ENCODE measurements at places on chromosomes 11 and 22. TPM values are rescaled to one million over a fixed set of nuclear protein-coding genes. Genes with fewer than 3 reads are reported as not detected.

- H3K27ac ChIP-seq, result no peak overlapping the region
- H3K4me1 ChIP-seq, result no peaks in the 10 kb centered on the region
- no peak overlapping the region for H3K4me3 ChIP-seq
Measured at GRCh38 chr11:130721023-130721681, 195.1 kb downstream of the SNX19 start.

DNA sequence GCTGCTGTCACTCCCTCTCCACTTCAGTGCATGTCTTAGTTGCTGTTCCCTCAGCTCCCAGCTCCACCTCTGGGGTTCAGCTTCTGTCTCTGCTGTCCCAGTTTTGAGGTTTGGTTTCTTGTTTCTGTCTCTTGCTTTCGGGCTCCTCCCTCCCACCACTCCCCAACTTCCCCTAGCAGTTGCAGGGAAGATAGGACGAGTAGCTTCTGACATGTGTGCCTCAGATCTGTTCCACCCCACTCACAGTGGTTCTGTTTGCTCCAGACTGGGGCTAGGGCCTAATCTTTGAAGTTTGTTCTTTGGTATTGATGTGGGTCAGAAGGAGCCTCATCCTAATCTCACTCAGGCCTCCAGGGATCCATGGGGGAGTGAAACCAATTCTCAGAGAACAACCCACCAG, 2.6 kb upstream of the RRM1 start:
- DNase-seq, result no peak
- H3K27ac ChIP-seq, result no peak overlapping the region

GRCh38 chr22:46054091-46055073, 77.4 kb upstream of the WNT7B start:
- peak; percentile 72 for DNase-seq
- peak overlapping the region; percentile 97 for H3K27ac ChIP-seq
- H3K4me1 ChIP-seq, result peaks cover 89% of the 10 kb centered on the region
- no peaks in the 10 kb centered on the region for H3K27me3 ChIP-seq

- DNase-seq, result no peak
- no peak overlapping the region for H3K4me3 ChIP-seq
- H3K4me1 ChIP-seq, result peaks cover 14% of the 10 kb centered on the region
- H3K36me3 ChIP-seq, result no peaks in the 10 kb centered on the region
Measured at GRCh38 chr11:102288725-102289083, 28.6 kb upstream of the BIRC3 start.

DNA sequence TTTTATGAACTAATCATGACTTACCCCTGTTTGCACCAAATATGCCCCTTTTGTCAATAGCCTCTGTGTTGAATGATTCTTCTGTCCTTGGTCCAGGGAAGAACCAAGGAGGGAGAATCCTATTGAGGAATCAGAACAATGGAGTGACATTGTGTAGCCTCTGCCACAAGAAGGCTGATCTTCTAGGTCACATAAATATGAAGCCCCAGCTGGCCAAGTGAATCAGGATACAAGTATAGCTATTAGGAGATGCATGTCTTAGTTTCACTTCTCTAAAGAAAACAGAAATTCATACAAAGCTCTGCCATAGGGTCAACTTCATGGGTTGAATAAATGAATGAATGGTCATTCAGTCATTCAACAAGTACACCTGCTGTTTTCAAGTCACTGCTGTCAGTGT, 118.2 kb upstream of the BLID start:
- no peaks in the 10 kb centered on the region for H3K36me3 ChIP-seq
- H3K4me1 ChIP-seq, result peaks cover 11% of the 10 kb centered on the region
- no peak overlapping the region for H3K27ac ChIP-seq

GRCh38 chr22:30871391-30872284, 96.9 kb downstream of the MORC2 start:
- H3K27ac ChIP-seq, result no peak overlapping the region
- H3K27me3 ChIP-seq, result no peaks in the 10 kb centered on the region
- no peak overlapping the region for H3K4me3 ChIP-seq
- no peak for DNase-seq
- H3K36me3 ChIP-seq, result no peaks in the 10 kb centered on the region

DNA sequence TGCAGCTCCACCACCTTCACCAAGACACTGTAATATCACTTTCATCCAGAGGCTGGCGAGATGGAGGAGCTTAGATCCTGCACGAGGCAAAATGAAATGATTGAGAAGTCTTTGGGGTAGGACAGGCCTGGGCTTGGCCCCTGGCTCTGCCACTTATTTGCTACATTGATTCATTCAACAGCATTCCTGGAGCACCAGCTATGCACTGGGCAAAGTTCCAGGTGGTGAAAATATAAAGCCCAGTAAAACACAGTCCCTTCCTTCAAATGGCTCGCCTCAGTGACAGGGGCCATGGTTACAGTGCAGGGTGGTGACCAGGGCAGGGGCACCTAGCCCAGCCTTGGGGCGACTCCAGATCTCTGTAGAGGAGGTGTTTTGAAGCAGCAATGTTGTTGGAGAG, 19.7 kb downstream of the ALX4 start:
- no peak for DNase-seq
- no peaks in the 10 kb centered on the region for H3K4me1 ChIP-seq
- H3K27me3 ChIP-seq, result no peaks in the 10 kb centered on the region
- no peaks in the 10 kb centered on the region for H3K36me3 ChIP-seq
- H3K4me3 ChIP-seq, result no peak overlapping the region

NELL1 gene
- total RNA-seq, result not detected

SLC43A3 gene
- total RNA-seq, result 23.1 TPM

PSMC3 gene
- 62.8 TPM for total RNA-seq
